ENCODE measurements at places on chromosomes 3 and 15. TPM values are rescaled to one million over a fixed set of nuclear protein-coding genes. Genes with fewer than 3 reads are reported as not detected.

DNA sequence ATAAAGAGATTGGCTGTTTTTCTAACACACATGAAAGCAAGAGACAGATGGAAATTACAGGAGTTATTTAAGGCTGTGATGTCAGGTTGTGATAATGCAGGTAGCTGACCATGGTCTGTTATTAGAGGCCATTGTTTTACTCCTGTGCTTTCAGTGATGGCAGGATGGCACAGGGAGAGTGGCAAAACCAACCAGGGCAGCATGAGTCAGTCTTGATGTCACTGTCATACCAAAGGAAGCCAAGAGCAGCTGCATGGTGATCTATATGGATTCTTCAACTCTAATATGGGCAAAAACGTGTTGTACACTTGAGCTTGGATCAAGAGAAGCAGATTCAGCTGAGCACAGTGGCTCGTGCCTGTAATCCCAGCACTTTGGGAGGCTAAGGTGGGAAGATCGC lies 91.8 kb upstream of the LMOD3 start:
- no peak overlapping the region for H3K4me3 ChIP-seq
- peak overlapping the region; percentile 42 for H3K27ac ChIP-seq
- H3K36me3 ChIP-seq = peaks cover 10% of the 10 kb centered on the region
- no peaks in the 10 kb centered on the region for H3K27me3 ChIP-seq
- H3K4me1 ChIP-seq = peaks cover 46% of the 10 kb centered on the region

DNA sequence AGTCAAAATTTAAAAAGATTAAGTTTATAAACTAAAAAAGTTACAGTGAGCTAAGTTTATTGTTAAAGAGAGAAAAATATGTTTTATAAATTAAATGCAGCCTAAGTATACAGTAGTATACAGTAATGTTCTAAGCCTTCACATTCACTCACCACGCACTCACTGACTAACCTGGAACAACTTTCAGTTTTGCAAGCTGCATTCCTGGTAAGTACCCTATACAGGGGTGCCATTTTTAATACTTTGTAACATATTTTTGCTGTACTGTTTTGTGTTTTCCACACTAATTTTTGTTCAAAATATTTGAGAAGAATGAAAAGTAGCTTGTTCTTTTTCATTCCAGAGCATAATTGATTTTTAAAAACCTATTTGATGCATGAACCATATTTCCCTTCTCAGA lies 524.9 kb downstream of the RBMS3 start:
- no peak for DNase-seq
- H3K27ac ChIP-seq = no peak overlapping the region
- H3K36me3 ChIP-seq = no peaks in the 10 kb centered on the region
- no peaks in the 10 kb centered on the region for H3K27me3 ChIP-seq
- H3K4me1 ChIP-seq = no peaks in the 10 kb centered on the region

Gene CFAP20DC
- total RNA-seq = 2.5 TPM

GRCh38 chr3:79250746-79251145 lies 517.1 kb downstream of the ROBO1 start:
- H3K36me3 ChIP-seq = no peaks in the 10 kb centered on the region
- H3K27ac ChIP-seq = no peak overlapping the region

GRCh38 chr15:42152921-42153698 lies 3.3 kb downstream of the PLA2G4F start:
- no peak overlapping the region for H3K27ac ChIP-seq
- no peak overlapping the region for H3K4me3 ChIP-seq
- DNase-seq = no peak

DNA sequence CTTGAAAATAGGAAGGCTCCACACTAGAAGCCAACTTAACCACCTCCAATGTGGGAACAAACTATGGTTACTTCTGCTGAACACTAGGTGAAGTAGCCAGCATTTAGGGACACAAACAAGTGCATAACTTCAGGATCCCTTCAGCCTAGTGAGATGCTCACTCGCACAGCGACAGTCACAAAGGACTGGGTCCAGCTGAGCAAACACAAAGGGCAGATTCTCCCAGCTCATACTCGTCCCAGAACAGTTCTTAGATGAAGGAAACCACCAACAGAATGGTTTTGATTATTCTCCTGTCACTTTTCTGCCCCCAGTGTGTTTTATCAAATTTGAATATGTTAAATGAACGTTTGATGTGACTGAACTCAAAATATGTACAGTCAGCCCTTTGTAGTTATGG lies 201.6 kb downstream of the KCNAB1 start:
- H3K4me3 ChIP-seq = no peak overlapping the region
- H3K36me3 ChIP-seq = no peaks in the 10 kb centered on the region
- no peak overlapping the region for H3K27ac ChIP-seq
- H3K4me1 ChIP-seq = no peaks in the 10 kb centered on the region
- DNase-seq = no peak

DNA sequence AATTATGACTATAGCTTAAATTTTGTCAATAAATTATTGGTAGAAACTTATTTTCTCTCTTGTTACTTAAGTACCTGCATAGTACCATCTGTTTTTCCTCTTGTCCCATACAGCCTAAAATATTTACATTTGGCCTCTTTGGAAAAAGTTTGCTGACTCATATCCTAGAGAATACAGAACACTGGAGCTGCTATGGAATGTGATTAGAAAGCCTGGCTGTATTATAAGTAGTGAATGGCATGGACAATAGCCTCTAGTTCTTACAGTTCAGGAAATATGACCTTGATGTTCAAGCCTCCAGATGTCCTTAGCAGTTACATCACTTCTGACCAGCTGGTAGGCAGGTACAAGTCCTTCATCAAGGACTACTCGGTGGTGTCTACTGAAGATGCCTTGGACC lies 28.3 kb downstream of the ST8SIA2 start:
- no peak for DNase-seq
- H3K4me3 ChIP-seq = no peak overlapping the region
- no peaks in the 10 kb centered on the region for H3K36me3 ChIP-seq
- no peaks in the 10 kb centered on the region for H3K4me1 ChIP-seq
- peaks cover 16% of the 10 kb centered on the region for H3K27me3 ChIP-seq
- no peak overlapping the region for H3K27ac ChIP-seq

- H3K4me3 ChIP-seq = no peak overlapping the region
- no peak for DNase-seq
- no peaks in the 10 kb centered on the region for H3K36me3 ChIP-seq
- H3K27ac ChIP-seq = no peak overlapping the region
These were observed 22.5 kb downstream of the MYZAP start for GRCh38 chr15:57614241-57614640.

DNA sequence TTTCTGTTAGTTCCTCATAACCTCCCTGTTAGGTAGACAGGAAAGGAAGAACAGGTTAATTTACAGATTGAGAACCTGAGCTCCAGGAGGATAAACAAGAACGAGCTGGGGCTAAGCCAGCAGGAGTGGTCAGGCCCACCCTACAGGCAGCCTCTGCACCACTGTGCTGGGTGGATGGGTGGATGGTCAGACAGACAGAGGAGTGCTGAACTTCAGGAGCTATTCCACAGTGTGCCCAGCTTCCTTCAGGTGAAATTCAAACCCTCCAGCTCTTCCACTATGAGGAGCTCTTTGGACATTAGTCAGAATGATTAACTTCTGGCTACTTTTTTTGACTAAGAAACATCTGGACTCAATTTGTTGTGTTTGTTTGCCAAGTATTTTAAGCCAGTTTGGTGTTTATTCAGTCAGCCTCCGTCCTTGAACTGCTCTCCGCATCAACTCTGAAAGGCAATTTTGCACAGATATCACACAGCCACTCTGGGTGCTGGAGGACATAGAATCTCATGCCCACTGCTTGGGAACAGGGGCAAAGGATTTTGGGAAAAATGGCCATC lies 361.9 kb downstream of the CLSTN2 start:
- no peaks in the 10 kb centered on the region for H3K36me3 ChIP-seq
- H3K4me3 ChIP-seq = no peak overlapping the region
- no peak overlapping the region for H3K27ac ChIP-seq
- H3K27me3 ChIP-seq = peaks cover 3% of the 10 kb centered on the region
- H3K4me1 ChIP-seq = no peaks in the 10 kb centered on the region

Gene MESP2
- not detected for total RNA-seq

DNA sequence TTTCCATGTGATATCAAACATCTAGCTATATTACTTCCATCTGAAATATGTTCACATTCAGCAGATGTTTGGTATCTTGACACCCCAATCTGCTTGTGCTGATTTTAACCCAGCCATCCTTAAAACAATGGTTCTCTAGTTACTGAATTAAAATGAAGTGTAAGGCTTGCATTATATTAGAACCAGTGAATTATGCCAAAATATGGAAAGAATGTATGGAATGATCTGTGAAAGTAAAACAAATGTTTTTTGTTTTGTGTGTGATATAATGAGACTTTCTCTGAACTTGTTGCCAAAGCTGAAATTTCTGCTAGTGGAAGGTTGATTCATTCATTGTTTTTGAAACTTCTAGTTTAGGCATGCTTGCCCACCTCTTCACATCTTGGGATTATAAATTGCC lies 317.1 kb downstream of the MEX3B start:
- H3K4me1 ChIP-seq = no peaks in the 10 kb centered on the region
- no peak overlapping the region for H3K27ac ChIP-seq
- peaks cover 5% of the 10 kb centered on the region for H3K27me3 ChIP-seq
- no peaks in the 10 kb centered on the region for H3K36me3 ChIP-seq
- no peak overlapping the region for H3K4me3 ChIP-seq
- DNase-seq = no peak

- no peaks in the 10 kb centered on the region for H3K4me1 ChIP-seq
- no peaks in the 10 kb centered on the region for H3K36me3 ChIP-seq
- H3K27me3 ChIP-seq = no peaks in the 10 kb centered on the region
These were observed 476.1 kb downstream of the NAALADL2 start for GRCh38 chr3:175335229-175335628.

DNA sequence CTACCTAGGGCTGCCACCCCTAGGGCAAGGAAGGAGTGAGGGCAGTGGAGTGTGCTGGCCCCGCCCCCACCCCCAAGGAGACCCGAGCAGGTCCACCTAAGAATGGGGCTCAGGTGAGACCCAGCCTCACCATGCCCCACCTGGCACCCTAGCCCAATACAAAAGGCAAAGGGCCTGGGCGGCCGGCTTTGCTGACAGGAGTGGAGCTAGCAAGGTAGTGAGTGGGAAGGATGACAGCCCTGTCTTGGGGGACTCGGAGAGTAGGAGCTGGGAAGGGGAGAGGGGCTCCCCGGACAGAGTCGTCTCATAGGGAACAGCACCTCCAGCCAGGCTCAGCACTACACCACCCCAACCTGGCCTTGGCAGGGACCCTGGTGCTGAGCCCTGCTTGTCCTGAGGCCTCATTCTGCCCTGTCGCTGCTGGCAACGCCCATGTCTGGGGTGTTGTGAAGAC lies 12.1 kb downstream of the C15orf39 start:
- no peak overlapping the region for H3K27ac ChIP-seq
- no peak for DNase-seq
- no peaks in the 10 kb centered on the region for H3K27me3 ChIP-seq
- H3K4me3 ChIP-seq = no peak overlapping the region
- peaks cover 8% of the 10 kb centered on the region for H3K4me1 ChIP-seq

Gene USP50
- total RNA-seq = not detected

GRCh38 chr3:43361077-43361476 lies 74.7 kb downstream of the SNRK start:
- H3K4me1 ChIP-seq = no peaks in the 10 kb centered on the region
- H3K36me3 ChIP-seq = peaks cover under 1% of the 10 kb centered on the region
- no peak for DNase-seq
- no peak overlapping the region for H3K4me3 ChIP-seq
- H3K27me3 ChIP-seq = no peaks in the 10 kb centered on the region

Gene DYNLT2B
- total RNA-seq = 17.1 TPM

Gene BCL2A1
- total RNA-seq = 110 TPM

DNA sequence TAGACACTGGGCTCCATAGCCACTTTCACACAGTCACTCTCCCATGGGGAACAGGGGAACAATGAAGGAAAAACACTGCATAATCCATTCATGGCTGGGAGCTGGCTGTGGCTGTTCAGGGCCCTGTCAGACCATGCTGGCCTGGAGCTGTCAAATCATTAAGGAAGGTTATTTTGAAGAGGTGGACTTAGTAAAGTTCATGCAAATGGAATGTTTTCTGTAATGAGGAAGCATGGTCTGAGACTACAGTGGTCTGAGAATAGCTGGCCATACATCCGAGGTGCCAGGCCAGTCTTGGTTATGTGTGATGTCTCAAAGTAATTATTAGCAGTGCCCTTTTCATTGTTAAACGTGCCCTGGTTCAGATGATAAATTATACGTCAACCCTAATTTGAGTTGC lies 117.1 kb upstream of the MRPS22 start:
- no peak overlapping the region for H3K27ac ChIP-seq
- no peak for DNase-seq
- H3K36me3 ChIP-seq = no peaks in the 10 kb centered on the region
- H3K4me3 ChIP-seq = no peak overlapping the region
- H3K27me3 ChIP-seq = peaks cover 3% of the 10 kb centered on the region

- H3K27ac ChIP-seq = no peak overlapping the region
- no peaks in the 10 kb centered on the region for H3K4me1 ChIP-seq
- H3K27me3 ChIP-seq = peaks cover 12% of the 10 kb centered on the region
- no peak overlapping the region for H3K4me3 ChIP-seq
- peaks cover 3% of the 10 kb centered on the region for H3K36me3 ChIP-seq
- no peak for DNase-seq
These were observed 328.0 kb upstream of the MDFIC2 start for GRCh38 chr3:70640481-70640880.

GRCh38 chr3:172669021-172669420 lies 41.8 kb downstream of the NCEH1 start:
- no peak overlapping the region for H3K27ac ChIP-seq
- H3K36me3 ChIP-seq = no peaks in the 10 kb centered on the region
- no peak for DNase-seq
- H3K4me1 ChIP-seq = peaks cover 16% of the 10 kb centered on the region

DNA sequence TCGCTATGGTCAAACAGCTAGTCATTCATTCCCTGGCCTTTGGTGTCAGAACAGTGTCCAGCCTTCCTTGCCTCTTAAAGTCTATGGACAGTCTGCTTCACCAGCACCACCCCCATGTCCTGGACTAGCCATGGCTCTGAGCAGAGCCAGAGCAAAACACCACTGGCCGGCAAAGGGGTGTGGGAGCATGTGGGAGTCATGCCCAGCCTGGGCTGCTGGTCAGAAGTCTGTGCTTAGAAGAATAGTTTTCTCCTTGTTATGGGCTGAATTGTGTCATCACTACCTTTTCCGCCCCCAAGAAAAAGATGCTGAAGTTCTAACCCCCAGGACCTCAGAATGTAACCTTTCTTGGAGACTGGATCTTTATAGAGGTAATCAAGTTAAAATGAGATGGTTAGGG lies 132.9 kb upstream of the LPP start:
- no peak overlapping the region for H3K27ac ChIP-seq
- H3K4me3 ChIP-seq = no peak overlapping the region
- no peaks in the 10 kb centered on the region for H3K27me3 ChIP-seq
- peaks cover 6% of the 10 kb centered on the region for H3K4me1 ChIP-seq
- no peak for DNase-seq

Gene CHRM5
- total RNA-seq = not detected

- H3K27me3 ChIP-seq = no peaks in the 10 kb centered on the region
- peaks cover 11% of the 10 kb centered on the region for H3K4me1 ChIP-seq
- no peak overlapping the region for H3K27ac ChIP-seq
- H3K4me3 ChIP-seq = no peak overlapping the region
These were observed 48.1 kb downstream of the BBS4 start for GRCh38 chr15:72733941-72734738.

DNA sequence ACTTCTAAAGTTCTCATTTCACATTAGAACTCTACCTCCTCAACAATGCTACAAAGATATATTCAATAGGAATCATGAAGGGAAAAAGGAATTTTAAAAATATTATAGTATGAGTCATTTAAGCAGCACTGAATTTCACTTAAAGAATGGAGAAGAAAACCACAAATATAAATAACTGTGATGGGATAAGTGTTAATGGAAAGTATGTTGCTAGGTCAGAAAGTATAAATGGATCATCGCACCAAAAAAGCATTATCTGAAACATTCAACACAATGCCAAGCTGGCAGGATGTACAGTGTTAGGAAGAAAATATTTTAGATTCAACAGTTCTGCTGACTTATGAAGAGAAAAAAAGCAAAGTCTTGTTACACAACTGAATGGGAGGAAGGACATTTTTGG lies 101.4 kb downstream of the TFG start:
- DNase-seq = no peak
- H3K27ac ChIP-seq = no peak overlapping the region
- no peak overlapping the region for H3K4me3 ChIP-seq

Gene HIGD1A
- total RNA-seq = 68.4 TPM

Measured in activated CD4-positive, alpha-beta memory T cell treated with anti-CD3 and anti-CD28 coated beads for 36 hours (primary cell).